ENCODE measurements at places on chromosomes 11 and 22.

GRCh38 chr11:76244316-76244851, 38.1 kb upstream of the WNT11 start:
- no peak for DNase-seq

DNA sequence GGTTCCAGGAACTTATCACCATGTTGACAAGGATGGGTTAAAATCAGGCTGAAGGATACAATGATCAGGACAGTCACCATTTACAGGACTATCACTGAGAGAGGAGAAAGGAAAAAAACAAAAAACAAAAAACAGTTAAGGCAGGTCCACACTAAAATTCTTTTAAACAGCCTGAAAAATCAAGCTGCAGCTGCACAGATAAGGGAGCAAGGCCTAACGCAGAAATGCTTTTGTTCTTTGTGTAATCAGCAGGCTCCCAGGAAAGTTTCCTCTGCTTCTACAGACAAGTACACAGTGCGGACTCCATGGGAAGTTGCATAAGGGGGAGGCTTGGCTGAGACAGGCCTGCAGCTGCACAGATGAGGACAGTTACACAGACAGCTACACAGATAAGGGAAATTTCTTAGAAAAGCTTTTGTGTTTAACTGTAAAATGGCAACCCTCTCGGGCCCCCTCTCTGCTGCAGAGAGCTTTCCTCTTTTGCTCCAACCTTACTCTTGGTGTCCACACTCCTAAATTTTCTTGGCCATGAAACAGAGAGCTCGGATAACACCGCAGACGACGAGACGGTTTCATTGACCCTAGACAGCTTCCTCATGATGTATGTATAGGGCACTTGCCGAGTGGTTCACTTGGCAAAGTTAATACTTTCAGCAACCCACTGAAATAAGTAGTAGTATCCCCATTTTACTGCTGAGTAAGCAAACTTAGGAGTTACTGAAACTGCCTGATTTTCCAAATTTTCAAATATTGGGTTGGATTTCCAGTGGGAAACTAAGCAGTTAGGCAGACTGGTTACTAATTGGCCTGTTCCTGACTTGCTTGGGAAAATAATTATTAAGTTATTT, 45.5 kb downstream of the PIWIL3 start:
- DNase-seq: no peak

DNA sequence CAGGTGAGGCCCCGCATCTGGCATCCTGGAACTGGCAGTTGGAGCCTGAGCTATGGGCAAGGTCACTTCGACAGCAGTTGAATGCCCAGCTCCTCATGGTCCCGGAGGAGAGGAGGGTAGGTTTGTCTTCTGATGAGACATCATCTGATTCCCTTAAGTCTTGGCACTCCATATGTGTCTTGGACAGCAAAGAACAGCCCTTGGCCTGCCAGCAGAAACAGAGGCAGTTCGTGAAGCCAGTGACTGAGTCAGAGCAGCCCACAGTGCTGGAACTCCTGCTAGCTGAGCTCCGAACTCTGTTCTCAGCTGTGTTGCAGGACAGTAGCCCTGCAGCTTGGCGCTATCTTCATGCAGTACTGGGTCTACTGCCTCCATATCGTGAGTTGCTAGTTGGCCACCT, 1.0 kb downstream of the DNHD1 start:
- no peak for DNase-seq

DNA sequence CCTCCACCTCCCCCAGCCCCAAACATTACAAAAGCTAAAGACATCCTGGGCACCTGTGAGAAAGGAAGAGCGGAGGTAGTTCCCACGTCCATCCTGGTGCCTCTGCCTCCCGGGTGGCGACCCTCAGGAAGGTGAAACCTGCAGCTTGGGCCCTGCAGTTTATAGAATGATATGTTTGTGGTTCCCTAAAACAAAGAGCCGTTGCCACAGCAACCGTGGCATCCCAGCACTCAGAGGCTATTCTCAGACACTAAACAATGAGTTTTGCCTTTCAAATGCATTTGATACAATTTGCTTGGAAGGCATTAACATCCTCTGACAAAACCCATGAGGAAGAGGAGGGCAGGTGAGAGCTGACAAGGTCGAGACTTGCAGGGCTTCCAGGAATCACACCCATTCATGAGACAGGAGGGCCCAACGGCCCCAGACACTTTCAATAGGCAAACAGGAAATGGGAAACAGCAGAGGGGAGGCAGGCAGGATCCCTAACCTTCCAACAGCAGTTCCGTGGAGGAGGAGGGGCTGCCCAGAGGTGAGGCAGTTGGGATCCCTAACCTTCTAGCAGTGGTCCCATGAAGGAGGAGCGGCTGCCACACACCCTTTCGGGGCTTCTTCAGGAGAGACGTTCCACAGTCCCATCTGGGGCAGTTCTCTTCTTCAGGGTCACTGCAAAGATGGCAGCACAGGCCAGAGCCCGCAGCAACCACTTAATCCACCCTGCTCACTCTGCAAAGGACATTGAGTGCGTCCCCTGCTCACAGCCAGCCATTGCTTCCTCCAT, 379.2 kb downstream of the SHANK2 start:
- DNase-seq: no peak

- no peak for DNase-seq
These were observed 1.3 kb downstream of the ACTN3 start for GRCh38 chr11:66548041-66548440.

- DNase-seq: no peak
These were observed 48.9 kb downstream of the TP53I11 start for GRCh38 chr11:44901786-44902185.
